ENCODE measurements at places on chromosomes 1 and 21. TPM values are rescaled to one million over a fixed set of nuclear protein-coding genes. Genes with fewer than 3 reads are reported as not detected.

DNA sequence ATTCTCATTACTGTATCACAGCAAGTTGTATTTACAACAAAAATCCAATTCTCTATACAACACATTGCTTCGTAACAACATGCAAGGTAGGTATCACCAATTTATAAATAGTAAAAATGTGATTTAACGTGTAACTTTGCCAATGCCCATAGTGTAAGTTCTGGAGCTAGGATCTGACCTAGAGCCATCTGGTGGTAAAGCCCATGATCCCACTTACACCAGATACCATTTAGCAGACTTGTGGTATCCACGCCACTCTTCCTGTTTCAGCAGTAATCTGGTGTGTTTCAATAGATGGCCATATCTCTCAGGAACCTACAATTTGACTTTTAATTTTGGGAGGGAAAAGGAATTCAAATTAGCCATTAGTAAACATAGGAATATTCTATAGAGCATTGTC is 10.2 kb downstream of the SETSIP start:
- DNase-seq, result no peak

- DNase-seq, result no peak
These were observed 97.4 kb downstream of the PATJ start for GRCh38 chr1:61839679-61840078.

GRCh38 chr1:218351391-218352074 is 6.4 kb downstream of the TGFB2 start:
- DNase-seq, result no peak

DNA sequence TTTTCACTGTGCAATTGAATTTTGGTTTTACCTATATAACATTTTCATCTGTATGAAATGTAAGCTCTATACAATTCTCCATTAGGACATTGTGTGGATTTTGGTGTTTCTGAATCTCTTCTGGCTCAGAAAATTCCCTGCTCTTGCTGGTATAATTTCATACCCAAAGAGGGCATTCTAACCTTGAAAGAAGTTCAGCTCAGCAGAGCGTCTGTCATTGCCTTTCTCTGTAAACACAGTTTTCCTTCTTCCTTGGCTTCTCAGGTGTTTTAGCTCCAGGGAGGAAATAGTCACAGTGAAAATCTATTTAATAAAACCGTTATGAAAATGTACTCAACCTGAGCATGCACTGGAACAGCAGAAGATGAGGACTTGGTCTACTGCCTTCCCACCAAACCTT is 16.0 kb downstream of the DISC1 start:
- no peak for DNase-seq

DNA sequence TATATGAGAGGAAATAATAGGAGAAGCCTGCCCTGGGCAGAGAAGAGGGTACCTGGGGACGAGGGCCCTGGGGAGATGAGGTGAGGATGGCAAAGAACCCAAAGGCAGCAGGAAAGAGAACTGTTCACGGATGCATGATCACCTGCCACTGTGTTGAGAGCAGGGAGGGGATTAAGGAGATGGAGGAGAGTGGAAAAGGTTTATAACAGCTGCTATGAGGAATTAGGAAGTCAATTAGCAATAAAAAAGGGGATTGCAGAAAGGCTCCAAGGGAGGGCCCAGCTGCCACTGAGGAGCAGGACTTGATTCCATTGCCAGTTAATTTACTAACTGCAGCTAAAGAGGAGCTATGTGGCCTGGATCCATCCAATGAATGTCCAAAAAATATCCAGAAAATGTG is 61.1 kb downstream of the GFI1 start:
- DNase-seq, result no peak

Gene NFASC
- polyA plus RNA-seq, result 1.8 TPM
